Vagina (tissue), 2 donors: ENCODE measurements at places on chromosomes 13 and 19.

DNA sequence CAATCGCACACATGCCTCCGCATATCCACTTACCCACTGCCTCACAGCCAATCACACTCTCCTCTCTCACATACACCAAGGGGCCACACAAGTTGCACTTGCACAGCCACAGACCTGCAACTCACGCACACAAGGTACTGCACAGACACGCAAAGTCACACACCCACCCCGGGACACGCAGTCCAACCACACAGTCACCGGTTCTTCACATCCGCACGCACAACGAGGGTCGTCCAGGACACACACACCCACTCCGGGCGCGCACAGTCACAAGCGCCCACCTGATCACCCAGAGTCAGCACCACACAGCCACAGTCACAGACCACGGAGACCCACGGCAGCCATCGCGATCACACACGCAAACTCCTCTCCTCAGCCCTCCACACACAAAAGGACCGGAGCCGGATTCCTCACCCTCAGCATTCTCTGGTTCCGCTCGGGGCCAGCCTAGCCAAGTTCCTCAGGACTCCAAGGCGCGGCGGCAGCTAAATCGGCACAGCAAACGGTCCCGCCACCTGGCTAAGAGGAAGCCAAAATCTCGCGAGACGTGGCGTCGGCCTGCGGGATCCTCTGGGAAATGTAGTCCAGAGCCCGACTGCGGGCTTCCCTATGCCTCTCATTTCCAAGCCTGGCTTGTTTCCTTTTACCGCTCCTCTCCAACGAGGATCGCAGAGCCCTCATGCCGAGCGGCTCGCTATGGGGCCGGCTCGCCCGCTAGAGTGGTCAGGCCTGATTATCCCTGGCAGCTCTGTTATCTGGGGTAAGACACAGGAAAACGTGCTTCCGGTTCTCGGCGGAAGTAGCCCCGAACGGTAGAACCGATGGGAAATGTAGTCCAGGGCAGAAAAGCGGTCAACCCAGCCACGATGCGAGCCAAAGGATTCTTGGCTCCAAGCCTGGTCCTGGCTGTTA, at the start of gene ZNF850:
ZNF850 (minus strand) TSS at position 497 of the 912 bp plus-strand sequence. CDS start 10,201 bp downstream, outside the sequence.
- no peak for DNase-seq

DNA sequence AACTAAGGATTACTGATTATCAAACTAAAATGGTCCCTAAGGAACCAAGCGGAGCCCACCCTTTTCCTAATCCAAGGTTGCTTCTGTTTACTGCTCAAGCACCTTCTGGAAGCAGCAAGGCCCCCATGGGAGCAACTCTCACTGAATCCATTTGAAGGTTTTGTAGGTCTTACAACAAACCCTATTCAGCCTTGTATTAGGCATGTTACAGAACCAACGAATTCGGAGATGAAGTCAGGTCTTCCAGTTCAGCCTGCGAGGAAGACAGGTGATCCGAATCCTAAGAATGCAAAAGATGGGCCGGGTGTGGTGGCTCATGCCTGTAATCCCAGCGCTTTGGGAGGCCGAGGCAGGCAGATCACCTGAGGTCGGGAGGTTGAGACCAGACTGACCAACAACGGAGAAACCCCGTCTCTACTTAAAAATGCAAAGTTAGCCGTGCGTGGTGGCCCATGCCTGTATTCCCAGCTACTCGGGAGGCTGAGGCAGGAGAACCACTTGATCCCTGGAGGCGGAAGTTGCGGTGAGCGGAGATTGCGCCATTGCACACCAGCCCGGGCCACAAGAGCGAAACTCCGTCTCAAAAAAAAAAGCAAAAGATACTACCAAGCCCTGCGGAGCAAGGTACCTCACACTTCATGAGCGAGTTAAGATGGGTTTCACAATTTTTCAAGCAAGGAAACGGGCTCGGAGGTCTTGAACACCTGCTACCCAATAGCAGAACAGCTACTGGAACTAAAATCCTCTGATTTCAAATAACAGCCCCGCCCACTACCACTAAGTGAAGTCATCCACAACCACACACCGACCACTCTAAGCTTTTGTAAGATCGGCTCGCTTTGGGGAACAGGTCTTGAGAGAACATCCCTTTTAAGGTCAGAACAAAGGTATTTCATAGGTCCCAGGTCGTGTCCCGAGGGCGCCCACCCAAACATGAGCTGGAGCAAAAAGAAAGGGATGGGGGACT, 609 bp downstream of the ZAR1L start:
- DNase-seq = peak; percentile 90

DNA sequence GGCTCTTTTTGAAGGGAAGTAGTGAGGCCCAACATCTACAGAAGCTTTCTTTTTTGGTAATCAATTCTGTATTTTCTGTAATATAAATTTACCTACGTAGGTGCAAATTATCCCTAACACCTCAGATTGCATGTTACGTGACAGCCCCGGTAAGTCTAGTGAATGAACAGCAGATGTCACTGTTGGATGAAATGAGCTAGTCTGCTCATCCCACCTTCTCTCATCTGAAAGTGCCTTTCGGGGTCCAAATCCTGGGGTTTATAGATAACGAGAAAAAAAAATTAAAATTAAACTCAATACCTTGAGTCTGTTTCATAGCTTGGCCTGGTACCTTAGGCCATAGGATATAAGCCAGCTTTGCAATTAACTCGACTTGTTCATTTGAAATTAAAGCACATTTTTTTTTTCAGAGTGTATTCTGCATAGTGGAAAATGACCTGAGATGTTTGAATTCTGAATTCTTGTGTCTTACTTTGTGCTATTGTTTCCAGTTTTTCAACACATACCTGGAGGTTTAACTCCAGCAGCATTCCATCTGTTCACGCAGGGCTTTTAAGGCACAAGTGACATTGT, 548.2 kb downstream of the GPC5 start:
- no peak for DNase-seq

DNA sequence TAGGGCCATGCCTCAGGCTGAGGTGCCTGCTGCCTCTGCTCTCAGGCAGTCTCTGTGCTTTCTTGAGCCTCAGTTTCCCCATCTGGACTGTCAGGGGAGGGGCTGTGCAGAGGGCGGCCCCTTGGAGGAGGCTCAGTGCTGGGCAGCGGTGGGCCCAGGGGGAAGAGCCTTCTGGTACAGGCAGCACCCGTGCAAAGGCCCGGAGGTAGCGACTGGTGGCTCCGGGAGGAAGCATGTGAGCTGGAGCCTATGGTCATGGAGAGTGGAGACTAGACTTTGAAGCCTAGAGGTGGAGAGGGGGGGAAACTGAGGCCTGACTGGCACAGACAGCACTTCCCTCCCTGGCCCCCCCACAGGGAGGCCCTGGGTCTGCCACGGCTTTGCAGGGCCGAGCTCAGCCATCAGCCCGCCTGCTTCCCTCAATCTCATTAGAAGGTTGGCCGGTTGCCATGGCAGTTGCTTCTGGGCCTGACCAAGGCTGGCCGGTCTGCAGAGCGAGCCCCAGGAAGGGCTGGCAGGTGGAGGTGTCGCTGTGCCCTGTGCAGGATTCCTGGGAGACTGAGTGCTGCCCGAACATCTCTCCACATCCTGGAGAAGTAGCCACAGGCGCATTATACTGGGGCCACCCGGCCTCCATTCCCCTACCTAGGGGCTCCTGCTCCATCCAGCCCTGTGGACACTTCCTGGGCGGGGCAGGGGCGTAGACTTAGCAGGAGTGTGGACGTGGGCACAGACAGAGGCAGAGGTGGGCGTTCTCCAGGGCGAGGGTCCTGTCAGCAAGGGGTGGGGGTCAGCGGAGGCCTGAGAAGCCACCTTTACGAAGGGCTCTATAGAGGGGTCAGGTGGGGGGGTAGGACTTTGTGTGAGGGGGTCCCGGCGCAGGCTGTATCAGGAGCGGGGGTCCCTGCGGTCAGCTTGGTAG, 53.2 kb downstream of the CRTC1 start:
- no peak for DNase-seq

- no peak for DNase-seq
These were observed 26.6 kb downstream of the SHISA2 start for GRCh38 chr13:26025196-26025595.

GRCh38 chr13:27170221-27170515, 1.4 kb downstream of the USP12 start:
- DNase-seq = no peak

GRCh38 chr19:28443361-28443760, 769.6 kb downstream of the UQCRFS1 start:
- DNase-seq = no peak

- no peak for DNase-seq
These were observed 1.7 kb upstream of the PNKP start for GRCh38 chr19:49869009-49869483.

GRCh38 chr13:66926851-66927524, 303.1 kb downstream of the PCDH9 start:
- DNase-seq = no peak

DNA sequence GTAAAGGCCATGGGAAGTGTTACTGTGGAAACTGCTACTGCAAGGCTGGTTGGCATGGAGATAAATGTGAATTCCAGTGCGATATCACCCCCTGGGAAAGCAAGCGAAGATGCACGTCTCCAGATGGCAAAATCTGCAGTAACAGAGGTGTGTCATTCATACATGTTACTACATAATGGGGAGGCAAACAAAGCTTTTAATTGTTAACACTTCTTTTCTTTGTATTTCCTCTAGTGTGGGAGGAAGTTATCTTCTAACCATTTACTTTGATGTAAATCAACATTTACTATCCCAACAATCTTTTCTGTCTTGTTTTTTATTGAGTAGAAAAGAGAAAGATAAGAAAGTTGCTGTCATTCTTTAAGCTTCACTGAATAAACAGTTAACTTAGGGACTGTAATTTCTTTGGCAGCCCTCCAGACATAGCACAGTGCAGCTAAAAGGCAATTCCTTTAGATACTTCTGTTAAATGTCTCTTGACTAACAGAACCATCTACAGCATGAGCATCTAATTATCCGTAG, 126.9 kb downstream of the ITGBL1 start:
- DNase-seq = no peak

GRCh38 chr13:50761406-50761805, 82.1 kb downstream of the DLEU7 start:
- no peak for DNase-seq

GRCh38 chr19:45251452-45252354, 632 bp downstream of the MARK4 start:
- DNase-seq = no peak

DNA sequence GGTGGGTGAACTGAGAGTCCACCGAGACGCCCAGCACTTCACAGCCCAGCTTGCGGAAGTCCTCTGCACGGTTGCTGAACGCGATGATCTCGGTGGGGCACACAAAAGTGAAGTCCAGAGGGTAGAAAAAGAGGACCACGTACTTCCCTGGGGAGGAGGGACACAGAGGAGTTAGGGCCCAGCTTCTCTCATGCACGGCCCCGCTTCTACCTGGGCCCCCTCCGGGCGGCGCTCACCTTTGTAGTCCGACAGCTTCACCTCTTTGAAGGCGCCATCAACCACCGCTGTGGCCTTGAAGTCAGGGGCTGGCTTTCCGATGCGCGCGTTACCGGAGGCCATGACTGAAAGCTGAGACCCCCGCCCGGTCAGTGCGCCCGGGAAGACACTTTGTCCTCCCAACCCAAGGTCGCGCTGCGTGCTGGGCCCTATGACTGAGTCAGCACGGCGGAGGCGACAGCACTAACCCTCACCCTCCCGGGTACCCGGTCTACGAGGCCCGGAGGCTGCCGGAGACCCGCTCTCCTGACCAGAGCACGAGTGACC, 606 bp downstream of the PRDX2 start:
- no peak for DNase-seq

GRCh38 chr19:2353159-2353886, 6.7 kb upstream of the TMPRSS9 start:
- no peak for DNase-seq

DNA sequence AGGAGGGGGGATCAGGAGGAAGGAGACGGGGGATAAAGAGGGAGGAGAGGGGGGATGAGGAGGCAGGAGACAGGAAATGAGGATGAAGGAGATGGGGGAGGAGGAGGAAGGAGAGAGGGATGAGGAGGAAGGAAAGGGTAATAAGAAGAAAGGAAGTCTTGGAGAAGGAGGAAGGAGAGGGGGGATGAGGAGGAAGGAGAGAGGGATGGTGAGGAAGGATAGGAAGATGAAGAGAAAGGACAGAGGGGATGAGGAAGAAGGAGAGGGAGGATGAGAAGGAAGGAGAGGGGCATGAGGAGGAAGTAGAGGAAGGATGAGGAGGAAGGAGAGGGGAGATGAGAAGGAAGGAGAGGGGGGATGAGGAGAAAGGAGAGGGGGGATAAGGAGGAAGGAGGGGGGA, 13.0 kb upstream of the VSTM2B start:
- DNase-seq = no peak

DNA sequence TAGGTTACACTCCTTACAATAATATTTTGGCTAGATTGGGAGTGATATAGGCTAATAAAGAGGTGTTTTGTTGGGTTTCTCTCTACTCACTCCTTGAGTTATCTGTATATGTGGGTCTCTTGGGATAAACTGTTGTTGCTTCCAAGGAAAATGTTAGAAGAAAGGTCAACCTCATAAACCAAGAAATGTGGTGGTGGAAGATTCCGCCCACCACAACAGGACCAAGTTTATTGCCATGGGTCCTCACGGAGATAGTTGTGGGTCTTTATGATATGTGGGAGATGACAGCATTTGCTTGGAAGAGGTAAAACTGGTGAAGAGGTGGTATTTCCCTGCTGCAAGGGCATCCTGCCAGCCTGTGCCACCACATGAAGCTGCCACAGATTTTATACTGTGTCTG, 259.6 kb downstream of the DCLK1 start:
- DNase-seq = no peak

GRCh38 chr13:110626521-110626920, 11.2 kb downstream of the NAXD start:
- DNase-seq = no peak

GRCh38 chr13:50386541-50387050, 371.4 kb downstream of the KCNRG start:
- no peak for DNase-seq

GRCh38 chr19:10677751-10678150, 23.5 kb upstream of the QTRT1 start:
- no peak for DNase-seq

- no peak for DNase-seq
These were observed 393.5 kb downstream of the KLF12 start for GRCh38 chr13:73740666-73741065.

GRCh38 chr19:18009412-18010066, 1.6 kb downstream of the ARRDC2 start:
- DNase-seq = no peak

GRCh38 chr13:44046428-44046827, 166.7 kb downstream of the LACC1 start:
- DNase-seq = no peak

- DNase-seq = no peak
These were observed 33.9 kb upstream of the FLT1 start for GRCh38 chr13:28528848-28529247.
